Natural killer cell (primary cell): ENCODE measurements at places on chromosomes 16 and 17. TPM values are rescaled to one million over a fixed set of nuclear protein-coding genes. Genes with fewer than 3 reads are reported as not detected.

DNA sequence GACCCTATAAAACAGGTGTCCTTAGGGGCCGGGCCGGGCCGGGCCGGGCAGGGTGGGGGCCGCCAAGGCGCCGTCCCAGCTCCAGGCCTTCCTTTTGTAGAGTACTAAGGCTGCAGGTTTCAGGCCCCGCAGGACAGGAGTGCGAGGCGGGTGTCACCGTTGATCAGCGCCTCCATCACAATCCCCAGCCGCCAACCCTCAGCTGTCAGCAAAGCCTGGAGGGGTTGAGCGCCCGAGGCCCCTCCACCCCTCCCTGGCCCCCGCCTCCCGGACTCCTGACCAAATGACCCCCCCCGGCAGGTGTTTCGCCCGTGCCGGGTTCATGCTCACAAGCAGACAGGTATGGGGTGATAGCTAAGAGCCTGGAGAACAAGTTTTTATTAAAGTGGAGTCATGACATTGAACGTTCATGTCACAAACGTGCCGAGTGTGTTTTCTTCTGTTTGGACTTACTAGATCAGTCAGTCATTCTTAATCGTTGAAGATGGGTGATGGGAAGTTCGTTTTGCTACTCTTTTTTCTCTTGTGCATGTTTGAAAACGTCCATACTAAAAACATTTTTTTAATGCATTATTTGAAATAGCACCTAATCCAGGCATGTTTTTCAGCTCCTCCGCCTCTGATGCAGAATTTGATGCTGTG lies 534 bp downstream of the ARL2BP start:
- no peak for DNase-seq

CFAP97D1 gene
- not detected for total RNA-seq

DNA sequence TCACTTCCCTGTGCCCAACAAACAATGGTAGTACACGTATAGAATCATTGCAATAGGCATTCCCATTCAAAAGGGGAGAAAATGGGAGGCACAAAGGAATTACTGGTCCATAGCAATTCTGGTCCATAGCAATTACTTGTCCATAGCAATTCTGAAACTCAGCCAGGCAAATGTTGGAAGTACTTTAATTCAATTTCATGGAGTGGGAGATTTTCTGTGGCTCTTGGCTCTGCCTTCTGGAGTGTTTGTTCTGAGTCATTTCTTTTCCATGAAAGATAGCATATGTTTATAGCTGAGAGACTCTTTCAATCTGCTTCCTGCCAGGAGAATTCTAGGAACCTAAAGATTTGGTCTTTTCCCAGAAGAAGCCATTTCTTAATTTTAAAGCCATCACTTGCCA lies 182.8 kb upstream of the ELAC2 start:
- DNase-seq = no peak

KRTAP16-1 gene
- total RNA-seq = 0.16 TPM

GRCh38 chr16:63061319-63061718 lies 1025.1 kb upstream of the CDH8 start:
- DNase-seq = no peak
